ENCODE measurements at places on chromosomes 5 and 9. TPM values are rescaled to one million over a fixed set of nuclear protein-coding genes. Genes with fewer than 3 reads are reported as not detected.
A peak's percentile ranks its signal among the peaks of the same experiment; 100 is the strongest.

GRCh38 chr9:16532681-16533450, 337.6 kb downstream of the BNC2 start:
- no peak for DNase-seq

DNA sequence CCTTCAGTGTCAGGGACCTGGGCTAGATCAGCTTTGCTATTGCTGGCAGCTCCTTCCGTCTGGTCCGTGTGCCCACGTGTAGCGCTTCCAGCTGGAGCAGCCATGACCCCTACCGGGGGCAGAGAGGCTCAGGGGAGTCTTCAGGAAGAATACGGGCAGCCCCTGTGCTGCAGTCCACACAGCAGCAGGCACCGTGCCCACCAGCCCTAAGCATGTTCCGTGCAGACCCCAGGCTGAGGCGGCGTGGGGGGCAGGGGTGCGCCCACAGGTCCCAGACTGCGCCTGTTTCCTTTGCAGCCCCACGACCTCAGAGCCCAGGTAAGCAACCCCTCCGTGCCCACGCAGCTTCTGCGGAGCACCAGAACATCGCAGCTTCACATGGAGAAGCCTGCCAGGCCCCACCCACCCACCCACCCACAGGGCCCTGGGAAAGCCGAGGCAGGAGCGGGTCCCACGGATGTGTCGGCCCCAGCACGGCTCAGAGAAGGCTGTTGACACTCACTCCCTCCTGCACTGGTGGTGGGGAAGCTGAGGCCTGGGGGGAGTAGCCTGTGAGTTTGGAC, 83.1 kb downstream of the KCNT1 start:
- DNase-seq, result no peak

DNA sequence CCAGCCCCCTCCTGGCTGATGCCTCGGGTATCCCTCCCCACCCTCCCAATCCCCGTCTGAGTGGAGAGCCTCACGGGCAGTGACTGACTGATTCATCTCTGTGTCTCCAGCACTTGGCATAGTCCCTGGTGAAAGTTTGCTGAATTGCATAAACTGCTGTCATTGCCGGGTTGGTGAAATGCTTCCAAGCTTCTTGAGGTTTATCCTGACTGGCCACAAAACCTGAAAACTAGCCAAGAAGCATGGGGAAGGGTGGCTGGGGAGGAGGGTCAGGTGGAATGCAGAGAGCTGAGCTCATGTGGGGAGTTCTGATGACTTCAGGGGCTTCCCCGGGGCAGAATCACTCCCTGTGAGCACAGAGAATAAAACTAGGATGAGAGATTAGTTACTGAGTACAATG, 56.9 kb upstream of the GGTA1 start:
- DNase-seq, result no peak

ZDHHC11B gene
- 1.4 TPM for total RNA-seq

GRCh38 chr5:172666251-172666650, 25.2 kb downstream of the NEURL1B start:
- DNase-seq, result no peak

DNA sequence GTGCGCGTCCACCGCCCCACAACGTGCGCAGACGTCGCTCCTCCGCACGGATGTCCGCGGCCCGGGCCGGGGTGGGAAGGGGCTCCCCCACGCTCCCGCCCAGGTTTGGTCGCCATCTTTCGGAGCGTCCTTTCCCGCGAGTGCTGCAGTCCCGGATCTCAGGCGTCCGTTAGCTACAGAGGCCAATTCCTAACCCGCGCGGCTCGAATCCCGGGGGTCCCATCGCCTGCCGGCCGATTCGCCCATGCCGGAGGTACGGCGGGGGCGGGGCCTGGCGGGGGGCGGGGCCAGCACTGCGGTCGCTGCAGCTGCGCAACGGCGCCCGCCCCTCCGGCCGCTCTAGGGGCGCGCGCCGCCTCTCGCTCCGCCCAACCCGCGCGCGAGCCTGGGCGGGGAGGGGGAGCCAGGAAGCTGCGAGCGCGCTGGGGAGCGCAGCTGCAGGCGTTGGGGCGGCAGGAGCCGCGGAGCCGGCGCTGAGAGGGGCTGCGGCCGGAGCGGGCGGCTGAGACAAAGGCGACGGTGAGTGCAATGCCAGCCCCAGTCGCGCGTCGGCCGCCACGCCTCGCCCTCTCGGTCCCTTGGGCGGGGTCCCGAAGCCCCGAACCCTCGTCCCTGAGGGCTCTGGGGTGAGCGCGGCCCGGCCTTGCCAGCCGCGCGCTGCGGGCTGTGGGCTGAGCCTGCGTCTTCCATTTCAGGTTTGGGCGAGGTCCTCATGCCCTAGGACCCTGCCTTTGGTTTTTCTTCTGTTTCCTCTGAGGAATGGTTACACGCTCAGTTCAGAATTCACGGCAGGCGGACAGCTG, at the start of gene CDC42SE2:
Gene CDC42SE2, plus strand, starts transcription at position 406 of the 803 bp plus-strand sequence. CDS start 95,441 bp downstream, outside the sequence.
- peak; percentile 58 for DNase-seq

- DNase-seq, result no peak
Measured at GRCh38 chr5:54159153-54159892, 151.1 kb downstream of the ARL15 start.

GRCh38 chr5:138077064-138077696, 6.7 kb upstream of the WNT8A start:
- DNase-seq, result peak; percentile 15

DNA sequence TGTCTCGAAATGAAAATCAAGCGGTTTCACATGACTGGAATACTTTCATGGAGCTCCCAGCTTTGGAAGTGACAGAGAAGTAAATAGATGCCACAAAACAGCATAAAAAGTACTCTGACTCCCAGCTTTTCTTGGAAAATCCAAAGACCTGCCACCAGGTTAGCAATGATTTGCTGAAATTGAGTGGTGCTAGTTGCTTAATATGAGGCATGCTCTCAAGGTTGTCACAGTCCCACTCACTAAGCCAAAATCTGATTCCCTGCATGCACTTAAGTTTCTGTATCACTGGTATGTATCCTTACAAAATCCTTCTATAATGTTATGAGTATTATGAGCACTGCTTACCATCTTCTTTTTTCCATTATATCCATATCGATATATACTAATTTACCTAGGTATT, 13.0 kb upstream of the SH3RF2 start:
- DNase-seq, result no peak

OTP gene
- total RNA-seq, result not detected

CTNND2 gene
- total RNA-seq, result 1.4 TPM

GRCh38 chr9:75482566-75482965, 394.3 kb downstream of the OSTF1 start:
- DNase-seq, result no peak

- DNase-seq, result no peak
Measured at GRCh38 chr5:136133222-136133921, 727 bp downstream of the SMAD5 start.

DNA sequence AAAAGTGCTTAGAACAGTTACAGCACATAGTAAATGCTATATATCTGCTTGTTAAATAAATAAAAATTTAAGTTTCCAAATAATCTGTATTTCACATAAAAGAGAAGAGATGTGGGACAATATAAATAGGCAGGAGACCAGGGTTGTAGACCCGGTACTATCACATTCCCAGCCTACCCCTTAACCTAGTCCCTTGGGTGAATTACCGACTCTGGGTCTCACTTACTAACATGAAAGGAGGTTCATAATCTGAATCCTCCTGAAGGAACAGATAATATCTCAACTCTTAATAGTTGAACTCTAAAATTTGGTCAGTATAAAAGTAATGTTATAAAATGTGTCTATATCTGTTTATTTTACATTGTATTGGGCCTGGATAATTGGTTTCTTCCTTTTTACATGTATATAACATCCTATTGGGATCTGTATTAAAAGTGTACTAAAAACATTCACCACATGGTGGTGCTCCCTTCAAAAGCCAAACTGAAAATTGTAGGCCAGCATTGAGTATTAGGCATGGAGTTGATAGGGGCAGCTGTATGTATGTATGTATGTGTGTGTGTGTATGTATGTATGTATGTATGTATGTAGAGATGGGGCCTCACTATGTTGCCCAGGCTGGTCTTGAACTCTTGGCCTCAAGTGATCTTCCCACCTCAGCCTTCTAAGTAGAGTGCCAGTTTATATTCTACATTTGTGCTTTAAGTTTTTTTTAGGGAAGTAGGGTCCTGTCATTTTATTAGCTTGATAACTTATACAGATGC, 64.2 kb upstream of the ABL1 start:
- peak; percentile 37 for DNase-seq

ALDH7A1 gene
- total RNA-seq, result 73.2 TPM

DNA sequence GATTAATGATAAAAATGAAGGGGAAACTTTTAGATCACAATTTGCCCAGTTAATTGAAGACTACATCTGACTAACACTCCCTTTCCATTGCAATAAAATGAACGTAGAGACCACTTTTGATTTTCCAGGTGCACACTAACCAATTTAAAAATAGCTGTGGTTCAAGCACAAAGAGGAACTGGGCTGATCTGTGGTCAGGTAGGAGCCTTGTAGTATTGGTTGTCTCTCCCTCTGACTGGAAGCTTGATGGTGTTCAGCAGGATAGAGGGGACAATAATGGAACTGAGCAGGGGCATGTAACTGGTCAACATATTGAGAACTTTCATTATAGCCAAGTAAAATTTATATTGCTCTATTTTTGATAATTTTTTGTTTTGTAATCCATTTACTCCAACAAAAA, 886.8 kb upstream of the SEMA6A start:
- no peak for DNase-seq

DNA sequence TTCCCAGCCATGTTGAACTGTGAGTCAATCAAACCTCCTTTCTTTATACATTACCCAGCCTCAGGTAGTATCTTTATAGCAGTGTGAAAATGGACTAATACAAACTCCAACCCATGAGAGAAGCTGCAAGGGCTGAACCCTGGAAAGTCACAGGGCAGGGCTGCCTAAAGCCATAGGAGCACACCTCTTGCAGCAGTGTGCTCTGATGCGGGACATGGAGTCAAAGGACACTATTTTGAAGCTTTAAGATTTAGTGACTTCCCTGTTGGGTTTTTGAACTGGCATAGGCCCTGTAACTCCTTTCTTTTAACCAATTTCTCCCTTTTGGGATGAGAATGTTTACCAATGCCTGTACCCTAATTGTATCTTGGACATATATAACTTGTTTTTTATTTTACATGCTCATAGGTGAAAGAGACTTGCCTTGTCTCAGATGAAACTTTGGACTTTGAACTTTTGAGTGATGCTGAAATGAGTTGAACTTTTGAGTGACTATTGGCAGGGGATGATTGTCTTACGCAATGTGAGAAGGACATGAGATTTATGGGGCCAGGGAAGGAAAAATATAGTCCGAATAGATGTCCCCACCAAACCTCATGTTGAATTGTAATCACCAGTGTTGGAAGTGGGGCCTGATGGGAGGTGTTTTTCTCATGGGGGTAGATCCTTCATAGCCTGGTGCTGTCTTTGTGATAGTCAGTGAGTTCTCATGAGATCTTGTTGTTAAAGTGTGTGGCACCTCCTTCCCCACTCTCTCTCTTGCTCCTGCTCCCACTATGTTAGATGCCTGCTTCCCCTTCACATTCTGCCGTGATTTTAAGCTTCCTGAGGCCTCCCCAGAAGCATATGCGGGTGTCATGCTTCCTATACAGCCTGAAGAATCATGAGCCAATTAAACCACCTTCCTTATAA, 159.5 kb upstream of the SPEF2 start:
- no peak for DNase-seq

- DNase-seq, result no peak
Measured at GRCh38 chr5:126280846-126281245, 142.4 kb upstream of the GRAMD2B start.

DNA sequence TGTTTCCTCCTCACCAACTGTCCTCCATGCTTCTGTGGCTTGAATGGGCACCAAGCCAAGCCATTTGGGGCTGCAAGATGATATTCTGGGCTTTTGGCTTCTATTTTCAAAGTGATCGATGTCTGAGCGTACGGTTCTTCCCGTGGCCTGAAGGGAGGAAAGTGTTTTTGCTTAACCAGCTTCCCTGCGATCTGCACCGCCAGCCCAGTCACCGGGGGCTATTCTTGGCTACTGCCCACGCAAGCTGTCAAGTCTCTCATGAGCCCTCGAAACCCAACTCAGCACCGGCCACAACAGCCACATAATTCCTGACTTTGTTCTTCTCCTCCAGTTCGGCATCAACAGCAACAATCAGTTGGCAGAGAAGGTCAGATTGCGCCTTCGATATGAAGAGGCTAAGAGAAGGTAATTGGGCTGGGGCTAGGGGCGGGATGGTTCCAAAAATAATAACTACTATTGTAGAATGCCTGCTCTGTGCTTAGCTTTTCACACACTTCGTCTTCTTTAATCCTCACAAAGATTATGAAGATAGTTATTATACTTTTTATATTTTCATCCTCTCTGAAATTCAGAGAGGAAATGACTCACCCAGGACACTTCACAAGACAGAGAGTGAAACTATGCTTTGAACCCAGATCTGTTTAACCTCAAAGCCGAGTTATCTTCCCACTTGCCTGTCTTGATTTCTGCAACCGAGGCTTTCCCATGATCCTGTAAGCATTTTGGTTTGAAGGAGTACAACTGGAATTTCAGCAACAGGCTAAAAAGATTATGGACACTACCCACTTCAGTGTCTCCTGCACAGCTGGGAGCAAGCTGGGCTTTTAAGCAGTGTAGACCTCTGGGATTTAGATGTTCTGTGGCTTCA, 76.4 kb upstream of the RARS1 start:
- no peak for DNase-seq

OLFM1 gene
- total RNA-seq, result 21.8 TPM

GRCh38 chr5:59850766-59851165, 42.8 kb downstream of the PDE4D start:
- no peak for DNase-seq

ADGRV1 gene
- total RNA-seq, result 6.6 TPM

DNA sequence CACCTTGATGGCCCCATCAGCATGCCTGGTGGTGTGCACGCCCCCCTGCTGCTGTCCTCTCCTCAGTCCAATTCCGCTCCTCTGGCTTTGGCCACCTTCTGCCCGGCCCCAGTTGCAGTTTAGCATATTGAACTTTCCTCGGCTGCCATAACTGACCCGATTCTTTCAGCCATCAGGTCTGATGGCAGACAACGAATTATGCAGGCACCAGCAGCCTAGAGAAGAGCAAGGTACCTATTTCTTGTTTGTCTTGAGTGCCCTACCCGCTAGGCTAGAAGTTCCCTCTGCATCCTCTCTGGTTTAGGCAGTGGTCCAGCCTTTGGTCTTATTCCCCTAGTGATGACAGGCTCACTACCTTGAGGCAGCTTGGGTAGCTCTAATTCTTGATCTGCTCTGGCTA, 43.0 kb upstream of the SLC25A51 start:
- no peak for DNase-seq

- DNase-seq, result no peak
Measured at GRCh38 chr9:37939575-37940095, 35.7 kb upstream of the SLC25A51 start.

GRCh38 chr5:181058786-181059296, 18.8 kb downstream of the BTNL9 start:
- DNase-seq, result no peak

PCDHGA6 gene
- total RNA-seq, result 9.6 TPM

All from urinary bladder (tissue), 4 donors.